ENCODE measurements at places on chromosomes 5 and 9. TPM values are rescaled to one million over a fixed set of nuclear protein-coding genes. Genes with fewer than 3 reads are reported as not detected.

The NPR3 gene
- polyA plus RNA-seq, result 0.77 TPM

The FOXD4 gene
- polyA plus RNA-seq, result 0.68 TPM

The ADGRV1 gene
- polyA plus RNA-seq, result 3.9 TPM

The PCDHB16 gene
- 0.87 TPM for polyA plus RNA-seq

DNA sequence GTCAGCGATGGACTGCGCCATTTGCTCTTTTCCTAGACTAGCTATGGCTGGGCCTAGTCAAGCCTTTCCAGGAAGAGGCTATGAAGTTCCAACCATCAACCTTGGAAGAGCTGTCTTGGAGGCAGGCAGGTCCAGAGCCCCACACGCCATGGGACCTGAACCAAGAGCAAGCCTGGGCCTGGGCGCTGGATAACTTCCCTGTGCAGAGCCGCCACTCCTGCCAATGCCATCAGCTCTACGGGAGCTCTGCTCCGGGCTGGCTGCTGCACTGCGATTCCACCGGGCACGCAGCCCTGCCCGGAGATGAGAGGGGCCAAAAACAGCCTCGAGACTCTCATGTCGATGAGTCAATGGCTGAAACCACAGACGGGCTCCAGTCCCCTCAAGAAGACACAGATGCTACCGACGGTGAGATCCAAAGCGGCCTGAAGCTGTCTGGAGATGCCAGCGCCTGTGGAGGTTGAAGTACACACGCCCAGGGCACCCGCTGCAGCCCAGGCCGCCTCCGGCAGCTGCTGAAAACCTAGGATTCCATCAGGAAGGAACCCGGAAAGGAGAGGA, 103.7 kb upstream of the SELENOP start:
- no peak overlapping the region for H3K4me3 ChIP-seq
- H3K27ac ChIP-seq, result no peak overlapping the region
- DNase-seq, result no peak
- H3K27me3 ChIP-seq, result no peaks in the 10 kb centered on the region
- no peaks in the 10 kb centered on the region for H3K36me3 ChIP-seq

GRCh38 chr5:143084407-143084806, 314.2 kb downstream of the ARHGAP26 start:
- no peak overlapping the region for H3K4me3 ChIP-seq
- no peaks in the 10 kb centered on the region for H3K36me3 ChIP-seq
- no peak for DNase-seq
- H3K27me3 ChIP-seq, result no peaks in the 10 kb centered on the region
- no peak overlapping the region for H3K27ac ChIP-seq
- no peaks in the 10 kb centered on the region for H3K4me1 ChIP-seq

- no peaks in the 10 kb centered on the region for H3K27me3 ChIP-seq
- H3K36me3 ChIP-seq, result no peaks in the 10 kb centered on the region
- DNase-seq, result no peak
- H3K4me1 ChIP-seq, result peaks cover 5% of the 10 kb centered on the region
Observed at GRCh38 chr5:178425621-178426068, 164.5 kb downstream of the COL23A1 start.

- no peak overlapping the region for H3K4me3 ChIP-seq
- DNase-seq, result no peak
- H3K36me3 ChIP-seq, result no peaks in the 10 kb centered on the region
- H3K27me3 ChIP-seq, result no peaks in the 10 kb centered on the region
Observed at GRCh38 chr9:7489036-7489435, 310.5 kb downstream of the DMAC1 start.

DNA sequence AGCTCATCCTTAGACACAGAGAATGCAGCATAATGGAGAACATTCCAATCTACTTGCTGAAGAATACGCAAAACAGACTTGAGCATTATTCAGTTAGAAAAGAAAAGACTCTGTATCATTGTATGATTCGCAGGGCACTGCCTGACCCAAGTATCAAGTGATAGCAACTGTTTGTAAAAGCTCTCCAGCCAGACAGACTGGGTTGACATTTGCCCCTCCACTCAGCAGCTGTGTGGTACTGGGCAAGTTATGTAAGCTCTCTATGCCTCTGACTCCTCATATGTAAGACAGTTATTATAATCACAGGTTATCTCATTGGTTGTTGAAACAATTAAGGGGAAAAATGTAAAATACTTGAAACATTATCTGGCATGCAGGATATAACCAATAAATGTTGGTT, 505.0 kb downstream of the ELAVL2 start:
- no peak overlapping the region for H3K4me3 ChIP-seq
- H3K36me3 ChIP-seq, result no peaks in the 10 kb centered on the region
- DNase-seq, result no peak

GRCh38 chr5:131957721-131958441, 12.4 kb upstream of the MEIKIN start:
- H3K27ac ChIP-seq, result no peak overlapping the region
- H3K36me3 ChIP-seq, result no peaks in the 10 kb centered on the region
- H3K4me3 ChIP-seq, result no peak overlapping the region
- DNase-seq, result no peak

DNA sequence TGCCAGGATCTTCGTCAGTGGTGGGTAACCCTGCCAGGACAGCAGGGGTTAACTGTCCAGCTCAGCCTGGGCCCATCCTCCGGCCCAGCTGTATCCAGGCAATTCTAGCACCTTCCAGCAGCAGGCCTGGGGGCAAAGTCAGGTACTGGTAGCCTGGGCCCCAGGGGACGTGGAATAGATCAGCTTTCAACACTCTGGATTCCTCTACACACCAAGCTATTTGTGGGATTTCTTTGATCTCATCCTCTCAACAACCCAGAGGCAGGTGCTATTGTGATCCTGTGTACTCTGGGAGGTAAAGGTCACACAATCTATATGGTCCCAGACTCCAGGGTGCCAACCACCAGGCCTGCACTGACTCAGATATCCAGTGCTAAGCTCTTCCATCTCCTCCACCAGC, 8.7 kb upstream of the SPOUT1 start:
- H3K36me3 ChIP-seq, result no peaks in the 10 kb centered on the region
- no peak for DNase-seq
- H3K27ac ChIP-seq, result no peak overlapping the region
- no peaks in the 10 kb centered on the region for H3K27me3 ChIP-seq
- H3K4me3 ChIP-seq, result no peak overlapping the region
- no peaks in the 10 kb centered on the region for H3K4me1 ChIP-seq

DNA sequence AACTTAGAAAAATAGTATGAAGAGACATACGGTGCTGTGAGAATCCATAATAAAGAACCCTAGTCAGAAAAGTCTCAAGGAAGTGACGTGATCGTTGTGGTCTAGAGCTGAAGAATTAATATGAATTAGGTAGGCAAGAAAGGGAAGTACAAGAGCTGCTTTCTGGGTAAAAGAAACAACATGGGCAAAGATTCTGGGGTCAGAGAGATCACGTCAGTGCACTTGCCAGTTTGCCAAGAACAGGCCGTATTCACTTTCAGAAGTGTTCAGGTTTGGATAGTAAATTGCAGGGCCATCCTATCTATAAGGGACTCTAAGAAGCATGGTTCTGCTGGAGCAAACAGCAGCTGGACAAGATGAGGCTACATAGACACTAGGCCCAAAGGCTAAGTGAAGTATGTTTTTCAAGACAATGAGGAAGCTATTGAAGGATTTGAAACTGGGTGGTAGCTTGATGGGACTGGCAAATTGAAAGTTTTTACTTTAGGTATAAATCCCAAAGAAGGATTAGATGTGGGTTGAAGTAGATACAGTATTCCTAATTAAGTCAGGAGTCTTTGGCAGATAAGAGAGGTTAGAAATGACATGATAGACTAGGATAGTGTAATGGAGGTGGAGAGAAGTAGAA, 4.8 kb upstream of the CHD1 start:
- peak overlapping the region; percentile 25 for H3K27ac ChIP-seq
- H3K27me3 ChIP-seq, result no peaks in the 10 kb centered on the region
- DNase-seq, result no peak
- H3K4me3 ChIP-seq, result no peak overlapping the region

GRCh38 chr5:39566891-39567290, 142.1 kb upstream of the DAB2 start:
- no peak for DNase-seq
- no peaks in the 10 kb centered on the region for H3K4me1 ChIP-seq

GRCh38 chr5:172887692-172888091, 53.6 kb downstream of the ERGIC1 start:
- peak overlapping the region; percentile 82 for H3K27ac ChIP-seq
- H3K27me3 ChIP-seq, result no peaks in the 10 kb centered on the region
- H3K36me3 ChIP-seq, result no peaks in the 10 kb centered on the region
- peaks cover 18% of the 10 kb centered on the region for H3K4me1 ChIP-seq
- no peak for DNase-seq

GRCh38 chr5:118378959-118379358, 609.4 kb downstream of the DTWD2 start:
- DNase-seq, result no peak
- H3K4me1 ChIP-seq, result no peaks in the 10 kb centered on the region
- no peak overlapping the region for H3K4me3 ChIP-seq
- H3K27me3 ChIP-seq, result no peaks in the 10 kb centered on the region
- no peaks in the 10 kb centered on the region for H3K36me3 ChIP-seq
- H3K27ac ChIP-seq, result no peak overlapping the region

DNA sequence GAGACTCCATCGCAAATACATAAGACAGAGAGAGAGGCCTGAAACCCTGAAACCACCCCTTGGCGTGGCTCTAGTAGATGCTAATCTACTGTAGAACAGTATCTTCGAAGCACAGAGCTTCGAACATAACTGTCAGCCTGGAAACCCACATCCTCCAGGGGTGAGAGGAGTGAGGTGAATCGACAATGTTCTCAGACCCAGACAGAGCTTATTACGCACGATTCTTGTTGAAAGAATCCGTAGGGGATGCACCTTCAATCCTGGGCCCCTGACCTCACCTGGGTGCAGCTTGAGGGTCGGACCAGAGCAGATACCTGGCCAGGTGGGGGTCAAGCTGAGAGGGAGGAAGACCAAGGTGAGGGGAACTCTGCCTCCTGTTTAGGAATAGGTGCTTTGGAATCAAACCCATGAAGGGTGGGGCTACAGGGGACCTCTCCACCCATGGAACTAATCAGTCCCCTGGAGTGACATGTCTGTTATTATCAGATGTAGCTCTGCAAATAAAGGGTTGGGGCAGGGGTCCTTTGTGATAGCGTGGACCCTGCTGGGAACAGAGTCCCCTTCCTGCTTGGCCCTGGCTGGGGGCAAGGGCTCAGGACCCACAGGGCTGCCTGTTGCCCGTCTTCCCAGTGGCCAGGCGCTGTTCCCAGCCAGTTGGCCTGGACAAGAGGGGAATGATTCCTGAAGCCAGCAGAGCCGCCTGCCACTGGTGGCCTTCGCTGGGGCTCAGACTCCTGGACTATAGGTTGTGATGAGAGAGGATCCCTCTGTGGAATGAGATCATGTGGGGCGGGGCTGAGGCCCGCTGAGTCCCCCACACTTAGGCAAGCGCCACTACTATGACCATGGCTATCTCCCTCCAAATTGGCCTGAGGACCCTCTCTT, 41.2 kb downstream of the DBH start:
- H3K36me3 ChIP-seq, result no peaks in the 10 kb centered on the region
- no peaks in the 10 kb centered on the region for H3K4me1 ChIP-seq
- no peak overlapping the region for H3K27ac ChIP-seq
- no peaks in the 10 kb centered on the region for H3K27me3 ChIP-seq
- peak; percentile 47 for DNase-seq
- no peak overlapping the region for H3K4me3 ChIP-seq

GRCh38 chr5:994821-995220, 13.8 kb upstream of the NKD2 start:
- H3K36me3 ChIP-seq, result no peaks in the 10 kb centered on the region
- no peak overlapping the region for H3K27ac ChIP-seq
- H3K4me3 ChIP-seq, result no peak overlapping the region
